Activated B cell treated with CpG ODN at 0.5 μM for 24 hours (primary cell): ENCODE measurements at places on chromosomes 16 and 17.

DNA sequence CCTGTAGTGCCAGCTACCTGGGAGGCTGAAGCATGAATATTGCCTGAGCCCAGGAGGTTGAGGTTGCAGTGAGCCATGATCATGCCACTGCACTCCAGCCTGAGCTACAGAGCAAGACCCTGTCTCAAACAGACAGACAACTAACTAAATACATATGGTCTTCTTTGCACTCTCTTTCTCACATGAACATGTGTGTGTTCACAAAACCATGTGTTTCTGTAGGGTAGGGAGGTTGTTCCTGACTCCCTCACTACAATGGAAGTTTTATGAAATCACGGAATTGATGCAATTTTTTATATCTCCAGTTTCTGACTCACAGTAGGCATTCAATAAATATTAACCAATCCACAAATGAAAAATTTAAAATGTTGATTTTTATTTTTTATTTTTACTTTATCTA is 48.5 kb downstream of the ABHD15 start:
- H3K27me3 ChIP-seq: no peaks in the 10 kb centered on the region
- peaks cover 65% of the 10 kb centered on the region for H3K36me3 ChIP-seq
- no peak overlapping the region for H3K4me3 ChIP-seq
- H3K4me1 ChIP-seq: no peaks in the 10 kb centered on the region
- no peak for DNase-seq

DNA sequence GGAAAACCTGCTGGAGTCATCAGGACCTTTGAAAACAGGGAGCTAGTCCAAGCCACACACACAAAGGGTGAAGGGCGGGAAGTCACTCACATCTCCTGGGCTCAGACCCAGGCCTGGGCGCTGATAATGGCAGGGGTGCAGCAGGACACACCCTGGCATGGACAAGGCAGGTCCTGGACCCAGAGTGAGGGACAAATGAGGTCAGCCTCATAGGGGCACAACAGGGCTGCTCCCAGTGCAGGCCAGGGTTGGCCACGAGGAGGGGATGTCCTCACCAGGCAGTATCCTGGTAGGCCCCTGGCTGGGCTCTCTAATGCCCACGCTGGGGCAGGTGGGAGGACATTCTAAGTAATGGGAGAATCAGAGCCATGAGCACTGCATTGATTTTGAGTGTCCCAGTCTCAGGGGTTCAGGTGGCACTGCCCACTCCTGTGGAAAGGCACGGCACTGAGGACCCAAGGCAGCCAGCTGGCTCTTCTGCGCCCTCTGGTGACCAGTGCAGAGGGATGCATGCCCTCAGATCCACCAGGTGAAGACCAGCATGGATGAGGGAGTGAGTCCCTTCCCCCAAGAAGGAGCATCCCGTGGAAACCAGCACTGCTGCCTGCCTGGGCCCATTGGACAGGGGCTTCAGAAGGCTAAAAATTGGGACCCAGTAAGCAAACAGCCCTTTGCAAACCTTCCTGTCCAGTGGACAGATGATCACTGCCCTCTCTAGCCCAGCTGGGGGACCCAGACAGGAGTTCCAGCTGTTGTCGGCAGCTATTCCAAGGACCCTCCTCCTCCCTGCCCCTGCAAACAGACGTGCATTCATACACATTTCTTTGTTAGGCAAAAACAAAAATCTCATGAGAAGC is 23.4 kb upstream of the SREBF1 start:
- H3K27me3 ChIP-seq: no peaks in the 10 kb centered on the region
- H3K4me1 ChIP-seq: no peaks in the 10 kb centered on the region
- H3K27ac ChIP-seq: no peak overlapping the region
- no peak overlapping the region for H3K4me3 ChIP-seq
- no peaks in the 10 kb centered on the region for H3K36me3 ChIP-seq

- H3K4me3 ChIP-seq: no peak overlapping the region
- DNase-seq: no peak
- H3K27ac ChIP-seq: no peak overlapping the region
These were observed 62.4 kb downstream of the STX8 start for GRCh38 chr17:9513266-9513665.

DNA sequence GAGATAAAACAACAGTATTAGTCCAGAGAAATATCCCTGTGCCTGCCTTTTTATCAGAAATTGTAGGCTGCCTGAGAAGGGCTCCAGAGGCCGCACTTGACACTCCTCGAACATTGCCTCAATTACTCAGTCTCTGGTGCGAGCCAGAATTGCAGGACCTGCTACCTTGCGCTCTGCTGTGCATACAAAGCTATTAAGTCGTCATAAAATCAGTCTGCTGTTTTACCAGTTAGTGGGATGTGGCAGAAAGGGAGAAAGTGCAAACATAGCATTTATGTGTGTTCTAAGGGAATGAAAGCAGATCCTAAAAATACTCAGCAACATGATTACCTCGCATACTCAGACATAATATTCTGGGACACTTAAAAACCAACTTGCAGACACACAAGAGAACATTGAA is 70.6 kb downstream of the TMC6 start:
- H3K27me3 ChIP-seq: no peaks in the 10 kb centered on the region
- no peak overlapping the region for H3K27ac ChIP-seq
- H3K36me3 ChIP-seq: peaks cover 20% of the 10 kb centered on the region
- H3K4me1 ChIP-seq: no peaks in the 10 kb centered on the region
- no peak for DNase-seq
- H3K4me3 ChIP-seq: no peak overlapping the region

DNA sequence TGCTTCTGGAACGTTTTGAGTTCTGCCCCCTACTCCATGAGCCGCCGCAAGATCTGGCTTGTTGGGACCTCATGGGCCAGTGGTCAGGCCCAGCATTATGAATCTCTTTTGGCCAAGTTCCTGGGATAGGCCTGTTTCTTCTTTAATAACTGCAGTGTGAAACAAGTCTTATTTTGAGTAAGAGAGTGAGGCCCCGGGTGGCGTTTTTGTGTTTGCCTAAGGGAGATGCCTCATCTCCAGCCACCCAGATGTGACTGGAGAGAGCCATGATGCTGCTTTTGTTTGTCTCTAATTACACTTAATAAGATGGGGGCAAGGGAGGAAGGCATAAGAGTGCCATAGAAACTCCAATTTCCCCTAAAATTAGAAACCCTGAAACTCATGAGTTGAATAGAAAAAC is 39.8 kb downstream of the KSR1 start:
- no peaks in the 10 kb centered on the region for H3K27me3 ChIP-seq
- no peak overlapping the region for H3K4me3 ChIP-seq
- H3K36me3 ChIP-seq: peaks cover 15% of the 10 kb centered on the region
- no peak for DNase-seq
- H3K27ac ChIP-seq: peak overlapping the region; percentile 60

DNA sequence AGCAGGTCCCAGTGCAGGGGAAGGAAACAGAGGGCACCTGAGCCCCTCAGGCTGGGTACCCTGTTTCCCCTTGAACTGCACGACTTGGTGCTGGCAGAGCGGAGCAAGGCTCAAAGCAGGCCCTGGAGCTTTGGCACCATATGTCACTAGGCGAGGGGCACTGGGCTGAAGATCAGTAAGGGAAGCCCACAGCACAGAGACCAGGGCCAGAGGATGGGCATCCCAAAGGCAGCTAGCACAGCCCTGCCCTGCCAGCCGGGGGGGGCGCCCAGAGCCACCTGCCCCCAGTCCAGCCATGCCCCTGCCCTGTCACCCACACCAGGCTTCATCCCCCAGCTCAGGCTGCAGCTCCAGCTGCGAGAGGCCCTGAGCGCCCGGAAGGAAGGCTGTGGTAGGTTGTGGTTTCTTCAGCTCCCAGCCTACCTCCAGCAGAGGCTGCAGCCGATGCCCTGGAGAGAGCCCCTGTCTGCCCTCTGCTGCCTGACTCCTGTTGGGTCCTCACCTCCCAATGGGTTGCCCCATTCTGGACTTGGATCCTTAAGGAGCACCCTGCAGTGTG is 10.9 kb downstream of the NHERF1 start:
- H3K4me3 ChIP-seq: peak overlapping the region; percentile 41
- no peak overlapping the region for H3K27ac ChIP-seq
- peaks cover 58% of the 10 kb centered on the region for H3K4me1 ChIP-seq
- no peak for DNase-seq
- H3K36me3 ChIP-seq: peaks cover 9% of the 10 kb centered on the region
- no peaks in the 10 kb centered on the region for H3K27me3 ChIP-seq

- no peak overlapping the region for H3K4me3 ChIP-seq
- no peak overlapping the region for H3K27ac ChIP-seq
- H3K36me3 ChIP-seq: peaks cover 95% of the 10 kb centered on the region
- no peaks in the 10 kb centered on the region for H3K4me1 ChIP-seq
- no peaks in the 10 kb centered on the region for H3K27me3 ChIP-seq
These were observed 23.1 kb downstream of the LITAFD start for GRCh38 chr16:8905168-8905762.
